Placental pericyte (primary cell): ENCODE measurements at places on chromosomes 1 and 21. TPM values are rescaled to one million over a fixed set of nuclear protein-coding genes. Genes with fewer than 3 reads are reported as not detected.

The AUNIP gene
- 0.22 and 6.6 TPM in 2 replicates for total RNA-seq

The FLG2 gene
- total RNA-seq = not detected in 2 replicates

The OR2T33 gene
- not detected in 2 replicates for total RNA-seq

The ANGPTL3 gene
- under 0.01 TPM in 1 of 2 replicates, not detected in the other for total RNA-seq

The TP73 gene
- total RNA-seq = not detected in 2 replicates

The MYOG gene
- total RNA-seq = not detected in 2 replicates

The HES5 gene
- not detected in 2 replicates for total RNA-seq

The CELA2A gene
- 0.44 TPM in 1 of 2 replicates, not detected in the other for total RNA-seq

The SPOCD1 gene
- 56.7 and 148 TPM in 2 replicates for total RNA-seq

The TMCC2 gene
- 3.9 and 5.7 TPM in 2 replicates for total RNA-seq

The AMY2B gene
- 0.66 and 1.9 TPM in 2 replicates for total RNA-seq

The CTH gene
- total RNA-seq = 7.0 and 27.6 TPM in 2 replicates

The VSIG8 gene
- total RNA-seq = 0.22 and 0.43 TPM in 2 replicates

The PRR9 gene
- 0.22 and 0.29 TPM in 2 replicates for total RNA-seq

The PPM1J gene
- 0.66 and 0.86 TPM in 2 replicates for total RNA-seq

The TNN gene
- total RNA-seq = not detected in 2 replicates

The C1orf87 gene
- total RNA-seq = not detected in 2 replicates

The SCNM1 gene
- total RNA-seq = 29.8 and 31.1 TPM in 2 replicates

The DCST2 gene
- total RNA-seq = 0.66 TPM in 1 of 2 replicates, not detected in the other

The MX1 gene
- total RNA-seq = 15.3 and 15.6 TPM in 2 replicates

The IL19 gene
- 0.14 and 1.8 TPM in 2 replicates for total RNA-seq
